ENCODE measurements at places on chromosomes 4 and X.

- DNase-seq, result no peak
These were observed 260.8 kb upstream of the TENM3 start for GRCh38 chr4:181982437-181982836.

- no peak for DNase-seq
These were observed 368.0 kb downstream of the GBA3 start for GRCh38 chr4:23060776-23061175.

- no peak for DNase-seq
These were observed 324.7 kb upstream of the FAM47C start for GRCh38 chrX:36683507-36683906.

GRCh38 chr4:140935254-140935653 is 179.1 kb upstream of the TBC1D9 start:
- no peak for DNase-seq

GRCh38 chrX:111352424-111352823 is 59.6 kb downstream of the DCX start:
- no peak for DNase-seq

GRCh38 chrX:9676306-9676705 is 89.3 kb downstream of the GPR143 start:
- DNase-seq, result no peak

DNA sequence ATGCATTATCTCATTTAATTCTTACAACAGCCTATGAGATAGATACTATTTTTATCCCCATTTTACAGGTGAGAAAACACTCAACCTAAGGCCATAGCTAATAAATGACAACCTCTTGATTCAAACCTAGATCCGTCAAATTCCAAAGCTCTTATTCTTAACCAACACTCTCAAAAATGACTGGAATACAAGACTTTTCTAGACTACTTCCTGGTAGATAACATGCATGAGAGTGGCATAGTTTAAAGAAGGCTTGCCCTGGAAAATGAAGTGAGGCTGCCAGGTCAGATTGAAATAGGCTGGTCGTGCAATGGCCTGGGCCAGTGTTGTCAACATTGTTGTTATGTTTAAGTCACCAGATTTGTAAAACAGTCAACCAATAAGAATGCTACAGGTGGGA is 86.6 kb downstream of the DNAAF6 start:
- no peak for DNase-seq

DNA sequence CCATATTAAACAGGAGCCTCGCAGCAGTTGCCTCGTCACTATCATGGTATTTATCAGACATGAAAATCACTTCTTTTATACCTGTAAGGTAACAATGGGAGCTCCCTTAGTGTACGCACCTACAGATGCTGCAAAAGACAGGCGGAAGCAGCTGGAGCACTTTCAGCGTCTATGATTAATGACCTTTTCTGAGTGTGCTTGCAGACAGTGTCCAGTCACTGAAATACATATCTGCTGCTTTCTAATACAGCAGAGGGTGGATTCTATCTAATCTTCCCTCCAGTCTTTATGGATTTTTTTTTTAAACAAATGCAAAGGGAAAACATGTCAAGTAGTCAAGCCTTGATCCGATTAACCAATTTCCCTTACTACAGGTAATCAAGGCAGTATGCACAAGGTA is 24.1 kb downstream of the DCTD start:
- no peak for DNase-seq

GRCh38 chr4:25696409-25696808 is 40.8 kb downstream of the SLC34A2 start:
- no peak for DNase-seq

- DNase-seq, result no peak
These were observed 23.3 kb downstream of the COQ2 start for GRCh38 chr4:83261307-83261706.

DNA sequence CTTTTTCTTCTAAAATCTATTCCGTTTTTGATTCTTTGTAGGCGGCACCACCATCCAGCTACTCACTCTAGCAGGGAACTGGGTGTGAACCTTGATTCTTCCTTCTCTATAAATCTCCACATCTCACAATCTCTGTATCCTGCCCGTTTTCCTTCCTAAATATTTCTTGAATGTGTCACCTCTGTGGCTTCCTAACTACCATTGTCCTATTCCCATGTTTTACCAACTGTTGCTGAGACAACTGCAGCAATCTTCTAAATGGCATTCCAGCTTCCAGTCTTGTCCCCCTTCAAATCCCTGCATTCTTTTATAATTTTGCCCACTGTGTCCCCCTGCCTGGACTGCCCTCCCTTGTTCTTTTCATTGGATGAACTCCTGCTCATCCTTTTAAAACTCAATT is 641.3 kb downstream of the RPA4 start:
- DNase-seq, result no peak

GRCh38 chr4:38071801-38072431 is 111.7 kb downstream of the PTTG2 start:
- no peak for DNase-seq
